GM13976 (cell line): ENCODE measurements at places on chromosomes 7 and 10.

DNA sequence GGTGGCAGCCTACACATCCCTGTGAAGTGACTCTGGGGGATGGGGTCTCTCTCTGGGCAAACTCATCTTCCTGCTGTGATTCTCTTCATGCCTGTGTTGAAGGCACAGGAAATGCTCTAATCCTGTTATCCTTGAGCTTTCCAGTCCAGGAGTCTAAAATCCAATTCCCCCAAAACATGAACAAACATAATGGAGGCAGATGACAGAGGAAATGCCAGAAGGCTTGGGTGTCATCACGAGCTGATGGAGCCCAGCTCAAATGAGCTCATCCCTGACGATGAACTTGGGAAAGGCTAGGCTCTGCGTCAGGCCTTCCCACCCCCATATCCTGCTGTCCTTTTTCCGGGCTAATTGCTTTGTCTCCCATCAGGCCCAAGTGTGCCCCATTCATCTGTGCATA, 165.9 kb upstream of the PODXL start:
- DNase-seq = no peak

DNA sequence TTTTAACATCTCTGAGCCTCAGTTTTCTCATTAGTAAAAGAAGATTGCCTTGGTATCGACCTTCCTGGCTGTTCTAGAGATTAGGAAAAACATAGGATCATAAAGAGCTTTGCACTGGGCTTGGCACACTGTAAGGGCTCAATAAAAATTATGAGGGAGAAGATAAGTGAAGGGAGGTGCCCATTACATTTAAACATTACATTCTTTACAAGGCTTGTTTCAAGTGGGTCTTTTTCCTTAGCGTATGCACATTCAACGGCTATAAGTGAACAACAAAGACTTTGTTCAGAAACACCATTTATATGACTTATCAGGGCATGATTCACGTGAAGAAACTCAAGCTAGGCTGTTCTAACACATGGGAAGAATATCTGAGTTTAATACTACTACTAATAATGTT, 351.9 kb upstream of the NPVF start:
- DNase-seq = no peak

GRCh38 chr7:103866919-103867318, 122.5 kb downstream of the RELN start:
- DNase-seq = no peak

GRCh38 chr10:114653926-114654325, 4.1 kb downstream of the ABLIM1 start:
- DNase-seq = no peak

GRCh38 chr7:115226410-115226809, 304.5 kb downstream of the MDFIC start:
- no peak for DNase-seq
